ENCODE measurements at places on chromosomes 5 and 9. TPM values are rescaled to one million over a fixed set of nuclear protein-coding genes. Genes with fewer than 3 reads are reported as not detected.

The PCDHGA9 gene
- 6.5 TPM for polyA plus RNA-seq

The FOXD4L5 gene
- 0.27 TPM for polyA plus RNA-seq

The IL13 gene
- 0.08 TPM for polyA plus RNA-seq

The LECT2 gene
- 5.2 TPM for polyA plus RNA-seq

The DAPK1 gene
- polyA plus RNA-seq = 92.1 TPM

The NLN gene
- 41.7 TPM for polyA plus RNA-seq

The SPATA24 gene
- polyA plus RNA-seq = 12.7 TPM

The SPRY4 gene
- polyA plus RNA-seq = 30.1 TPM

The ACOT12 gene
- 1.2 TPM for polyA plus RNA-seq
